ENCODE measurements at places on chromosomes 11 and 22. TPM values are rescaled to one million over a fixed set of nuclear protein-coding genes. Genes with fewer than 3 reads are reported as not detected.

Gene FIBIN
- 32.8 TPM for total RNA-seq

Gene C1QTNF5
- 63.0 TPM for total RNA-seq

Gene POU2AF2
- total RNA-seq: not detected

Gene SLC6A5
- not detected for total RNA-seq

Gene C22orf15
- total RNA-seq: not detected

Gene PMM1
- total RNA-seq: 17.9 TPM

Gene PDE2A
- 33.0 TPM for total RNA-seq

Gene EML3
- 63.8 TPM for total RNA-seq

Gene LRRC74B
- not detected for total RNA-seq

Gene PKDREJ
- 0.05 TPM for total RNA-seq

Gene C22orf31
- total RNA-seq: not detected

Gene SMTNL1
- not detected for total RNA-seq

Gene OR2AT4
- total RNA-seq: not detected

Gene OR2D2
- total RNA-seq: not detected

Gene CYB5R3
- total RNA-seq: 468 TPM

Gene MLC1
- total RNA-seq: 0.19 TPM

Gene IGLL5
- total RNA-seq: 0.52 TPM
